ENCODE measurements at places on chromosomes 4 and X.
A peak's percentile ranks its signal among the peaks of the same experiment; 100 is the strongest.

- DNase-seq = no peak
Measured at GRCh38 chrX:110732266-110732665, 63.4 kb downstream of the CHRDL1 start.

DNA sequence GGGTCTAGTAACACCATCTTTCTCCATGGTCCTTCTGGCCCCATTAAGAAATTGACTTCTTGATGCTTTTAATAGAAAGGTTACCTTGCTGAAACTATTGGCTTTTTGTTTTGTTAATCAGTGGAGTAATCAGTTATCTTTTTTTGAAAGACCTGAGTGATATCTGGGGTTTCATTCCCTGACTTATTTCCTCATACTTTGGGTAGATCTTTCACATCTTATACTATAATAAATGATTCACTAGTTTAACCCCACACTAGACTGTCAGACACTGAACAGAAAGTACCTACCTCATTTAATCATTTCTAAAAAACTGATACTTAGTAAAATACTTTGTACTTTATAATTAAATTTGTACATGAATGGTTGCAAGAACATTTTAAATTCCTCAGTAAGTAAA, 1021.1 kb downstream of the STIM2 start:
- no peak for DNase-seq

GRCh38 chr4:97396097-97396496, 747.2 kb downstream of the STPG2 start:
- no peak for DNase-seq

- DNase-seq = no peak
Measured at GRCh38 chr4:154441124-154441523, 50.5 kb downstream of the DCHS2 start.

GRCh38 chr4:154086247-154086646, 297.4 kb upstream of the SFRP2 start:
- DNase-seq = no peak

DNA sequence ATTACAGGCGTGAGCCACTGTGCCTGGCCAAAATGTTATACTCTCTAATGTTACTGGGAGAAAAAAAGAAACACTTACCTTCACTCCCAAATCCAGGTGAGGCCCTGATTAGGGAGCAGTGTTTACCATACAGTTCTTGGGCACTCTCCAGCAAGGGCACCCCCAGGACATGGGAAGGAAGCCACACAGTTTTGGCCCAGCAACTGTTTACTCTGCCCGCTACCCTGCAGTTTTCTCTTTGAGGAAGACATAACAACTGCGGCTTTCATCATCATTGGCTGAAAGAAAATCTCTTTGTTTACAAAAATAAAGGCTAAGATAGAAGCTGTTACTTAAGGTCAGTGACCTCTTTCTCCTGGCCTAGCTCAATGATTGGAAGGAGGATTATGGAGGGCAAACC, 145.5 kb upstream of the DUSP21 start:
- DNase-seq = no peak

DNA sequence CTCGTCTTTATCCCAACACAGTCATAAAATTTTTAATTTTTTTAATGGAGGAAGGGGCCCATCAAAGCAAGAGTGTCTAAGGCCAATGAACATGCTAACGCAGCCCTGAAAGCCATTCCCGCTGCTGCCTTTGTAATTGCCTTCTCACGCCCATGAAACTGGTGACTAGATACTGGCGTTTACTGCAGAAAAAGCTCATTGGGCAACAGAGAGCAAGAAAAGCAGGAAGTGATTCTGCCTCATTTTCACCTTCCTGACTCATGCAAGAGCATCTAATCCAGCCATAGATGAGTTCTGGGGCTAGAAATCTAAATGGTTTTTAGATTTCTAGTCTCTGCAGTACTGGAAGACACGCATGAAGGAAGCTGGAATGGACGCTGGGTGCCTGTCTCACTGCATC, 72.5 kb downstream of the ANXA3 start:
- DNase-seq = no peak

DNA sequence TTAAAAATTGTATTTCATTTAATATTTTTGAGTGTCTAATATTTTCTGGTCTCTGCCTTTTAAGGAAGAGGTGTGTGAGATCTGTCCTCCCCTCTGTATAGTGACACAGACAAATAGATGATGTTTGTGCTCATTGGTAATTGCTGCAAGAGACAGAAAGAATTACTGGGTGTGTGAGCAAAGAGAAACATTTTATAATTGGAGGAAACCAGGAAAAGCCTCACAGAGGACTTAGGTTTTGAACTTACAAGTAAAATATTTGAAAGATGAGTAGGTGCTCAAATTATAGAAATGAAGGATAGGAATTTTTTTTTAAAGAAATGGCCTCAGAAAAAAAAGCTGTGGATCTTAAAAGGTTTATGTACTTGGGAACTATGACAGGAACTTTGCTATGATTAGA, 149.8 kb downstream of the SPCS3 start:
- DNase-seq = no peak

- peak; percentile 93 for DNase-seq
Measured at GRCh38 chr4:74293558-74293957, 14.7 kb upstream of the EPGN start.

DNA sequence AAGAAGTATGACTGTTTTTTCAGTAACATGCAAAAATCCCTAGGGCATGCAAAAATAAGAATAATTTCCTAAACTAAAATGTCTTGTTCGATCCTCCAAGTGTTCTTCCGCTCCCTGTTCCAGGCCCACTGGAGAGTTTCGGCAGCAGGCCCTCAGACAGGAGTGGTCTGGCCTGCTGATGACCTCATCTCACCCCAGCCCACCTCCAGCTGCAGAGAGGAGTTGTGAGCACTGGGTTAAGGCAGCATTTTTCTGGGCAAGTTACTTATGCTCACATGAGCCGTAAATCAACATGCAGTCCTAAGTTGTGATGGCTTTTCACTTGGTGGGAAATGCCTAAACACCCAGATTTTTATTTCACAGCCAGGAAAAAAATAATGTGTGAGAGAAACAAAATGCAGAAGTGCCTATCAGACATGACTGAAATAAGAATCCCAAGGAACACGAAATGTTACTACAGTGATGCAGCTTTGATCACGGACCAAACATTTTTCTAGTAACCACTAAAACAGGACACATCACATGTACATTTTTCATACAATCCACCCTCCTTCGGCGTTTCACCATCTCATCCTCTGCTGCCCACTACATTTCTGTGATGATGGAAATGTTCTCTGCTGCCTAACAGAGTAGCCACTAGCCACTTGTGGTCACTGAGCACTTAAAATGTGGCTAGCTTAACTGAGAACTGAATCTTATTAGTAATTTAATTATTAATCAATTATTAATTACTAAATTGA, 153.3 kb upstream of the TBL1X start:
- no peak for DNase-seq

DNA sequence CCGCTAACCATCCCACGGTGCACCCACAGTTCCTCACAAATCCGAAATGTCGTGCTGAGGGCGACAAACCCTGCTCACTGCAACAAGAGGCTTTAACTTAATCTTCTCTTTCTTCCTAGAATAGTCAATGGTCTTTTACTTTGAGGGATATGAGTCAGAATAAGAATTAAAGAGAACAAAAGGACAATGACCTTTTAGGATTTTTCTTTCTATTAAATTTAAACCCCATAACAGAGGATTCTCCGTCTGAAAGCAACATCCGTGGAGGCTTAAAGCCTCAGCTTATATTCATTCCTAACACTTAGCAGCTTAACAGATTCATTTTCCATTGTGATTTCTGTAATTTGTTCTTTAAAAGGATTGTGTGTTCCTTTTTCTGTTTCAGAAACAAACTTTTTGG, 44.9 kb upstream of the PUDP start:
- DNase-seq = no peak

GRCh38 chr4:103197765-103198110, 405 bp downstream of the CENPE start:
- no peak for DNase-seq

GRCh38 chrX:78331708-78332107, 4.3 kb upstream of the CYSLTR1 start:
- DNase-seq = no peak

GRCh38 chrX:69128588-69128987, 36.7 kb downstream of the PJA1 start:
- no peak for DNase-seq

DNA sequence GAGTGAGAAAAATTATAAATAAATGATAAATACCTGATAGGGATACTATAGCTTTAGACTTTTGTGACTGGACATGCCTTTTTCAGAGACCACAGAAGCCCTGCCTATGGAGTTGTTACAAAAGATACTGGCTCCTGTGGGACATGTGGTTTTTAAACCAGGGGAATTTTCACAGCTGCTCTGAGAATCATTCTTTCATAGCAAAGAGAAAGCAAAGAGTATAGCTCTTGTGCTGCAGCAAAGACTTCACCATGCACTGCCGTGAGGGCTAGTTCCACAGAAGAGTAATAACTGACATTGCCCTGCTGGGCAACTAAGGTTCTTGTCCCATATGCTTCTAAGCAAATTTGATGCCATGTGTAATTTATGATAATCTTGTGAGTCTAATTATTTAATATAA, 98.2 kb downstream of the MAPK10 start:
- DNase-seq = no peak

Data from DMS79 (cell line).